ENCODE measurements at places on chromosomes 16 and 17. TPM values are rescaled to one million over a fixed set of nuclear protein-coding genes. Genes with fewer than 3 reads are reported as not detected.

DNA sequence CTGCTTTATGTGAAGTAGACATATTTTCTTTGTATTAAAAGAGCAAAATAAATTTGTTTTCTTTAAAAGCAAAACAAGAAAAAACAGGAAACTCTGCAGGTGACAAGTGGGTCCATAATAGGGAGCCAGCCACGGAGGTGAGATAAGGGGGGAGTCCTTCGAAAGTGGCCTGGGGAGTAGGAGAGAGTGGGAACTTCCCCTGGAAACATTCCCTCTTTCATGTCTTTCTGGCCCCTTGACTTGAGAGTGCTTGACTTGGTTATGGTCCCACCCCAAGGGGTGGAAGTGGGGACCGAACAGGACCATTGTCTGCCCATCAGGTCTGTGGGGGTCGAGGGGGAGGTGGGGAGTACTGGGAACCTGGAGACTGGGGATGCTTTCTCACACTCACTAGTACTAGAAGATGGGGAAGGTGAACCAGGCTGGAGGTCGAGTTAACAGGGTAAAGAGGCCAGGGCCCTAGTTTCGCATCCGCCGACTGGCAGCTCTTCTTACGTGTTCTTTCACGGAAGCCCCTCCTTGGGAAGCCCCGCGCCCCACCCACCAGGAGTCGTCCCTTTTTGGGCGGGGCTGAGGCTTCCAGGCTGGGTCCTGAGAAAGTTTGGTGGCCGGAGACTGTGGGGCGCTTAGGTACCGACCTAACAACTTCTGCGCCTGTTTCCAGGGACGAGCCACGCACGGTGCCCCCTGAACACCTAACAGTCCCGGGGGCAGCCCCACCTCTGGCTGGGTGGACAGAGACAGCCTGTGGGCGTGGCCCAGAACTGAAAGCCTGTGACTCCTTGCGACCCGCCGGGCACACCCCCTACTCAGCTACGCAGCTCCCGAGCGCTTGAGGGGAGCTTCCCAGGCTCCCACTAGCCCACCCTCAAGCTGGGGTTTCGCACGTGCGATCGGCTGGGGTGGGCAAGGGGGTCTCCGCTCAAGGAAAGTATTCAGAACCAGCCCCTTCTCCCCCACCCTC, 790 bp downstream of the TRADD start:
- no peak for DNase-seq

GRCh38 chr16:85453194-85453678, 159.9 kb upstream of the GSE1 start:
- no peak for DNase-seq

- no peak for DNase-seq
Measured at GRCh38 chr17:82493226-82493781, 26.2 kb upstream of the FOXK2 start.

TEKT5 gene
- total RNA-seq: not detected

- DNase-seq: no peak
Measured at GRCh38 chr17:7552621-7553051, 3.8 kb downstream of the TNFSF12 start.

Data from NCI-H460 (cell line).